ENCODE measurements at places on chromosomes 2 and 18. TPM values are rescaled to one million over a fixed set of nuclear protein-coding genes. Genes with fewer than 3 reads are reported as not detected.

DNA sequence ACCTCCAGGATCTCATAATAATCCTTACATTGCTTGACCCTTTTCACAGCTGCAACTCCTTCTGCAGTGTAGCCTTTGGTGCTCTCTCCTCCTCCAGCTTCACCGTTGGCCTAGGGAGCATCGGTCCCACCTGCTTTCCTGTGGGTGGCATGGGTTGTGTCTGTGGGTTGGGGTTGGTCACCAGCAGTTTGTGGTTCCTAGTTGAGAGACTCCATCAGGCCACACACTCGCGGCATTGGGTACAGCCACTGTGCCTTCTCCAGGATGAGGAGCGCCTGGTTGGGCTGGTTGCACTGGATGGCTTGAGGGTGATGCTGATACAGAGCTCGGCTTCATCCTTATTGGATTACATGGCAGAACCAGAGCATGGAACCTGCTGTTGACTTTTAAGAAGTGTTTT is 69.4 kb upstream of the SPRED2 start:
- no peak for DNase-seq

- DNase-seq: no peak
Observed at GRCh38 chr2:134324947-134325346, 71.1 kb downstream of the MGAT5 start.

GRCh38 chr18:25349131-25349925 is 2.6 kb downstream of the ZNF521 start:
- no peak for DNase-seq

GRCh38 chr2:68365087-68365486 is at the start of gene PLEK:
Gene PLEK (plus strand): TSS chr2:68365282. CDS start chr2:68365352, 70 bp downstream.
- no peak for DNase-seq

- no peak for DNase-seq
Observed at GRCh38 chr2:129192117-129192516, 787.3 kb upstream of the RAB6C start.

DNA sequence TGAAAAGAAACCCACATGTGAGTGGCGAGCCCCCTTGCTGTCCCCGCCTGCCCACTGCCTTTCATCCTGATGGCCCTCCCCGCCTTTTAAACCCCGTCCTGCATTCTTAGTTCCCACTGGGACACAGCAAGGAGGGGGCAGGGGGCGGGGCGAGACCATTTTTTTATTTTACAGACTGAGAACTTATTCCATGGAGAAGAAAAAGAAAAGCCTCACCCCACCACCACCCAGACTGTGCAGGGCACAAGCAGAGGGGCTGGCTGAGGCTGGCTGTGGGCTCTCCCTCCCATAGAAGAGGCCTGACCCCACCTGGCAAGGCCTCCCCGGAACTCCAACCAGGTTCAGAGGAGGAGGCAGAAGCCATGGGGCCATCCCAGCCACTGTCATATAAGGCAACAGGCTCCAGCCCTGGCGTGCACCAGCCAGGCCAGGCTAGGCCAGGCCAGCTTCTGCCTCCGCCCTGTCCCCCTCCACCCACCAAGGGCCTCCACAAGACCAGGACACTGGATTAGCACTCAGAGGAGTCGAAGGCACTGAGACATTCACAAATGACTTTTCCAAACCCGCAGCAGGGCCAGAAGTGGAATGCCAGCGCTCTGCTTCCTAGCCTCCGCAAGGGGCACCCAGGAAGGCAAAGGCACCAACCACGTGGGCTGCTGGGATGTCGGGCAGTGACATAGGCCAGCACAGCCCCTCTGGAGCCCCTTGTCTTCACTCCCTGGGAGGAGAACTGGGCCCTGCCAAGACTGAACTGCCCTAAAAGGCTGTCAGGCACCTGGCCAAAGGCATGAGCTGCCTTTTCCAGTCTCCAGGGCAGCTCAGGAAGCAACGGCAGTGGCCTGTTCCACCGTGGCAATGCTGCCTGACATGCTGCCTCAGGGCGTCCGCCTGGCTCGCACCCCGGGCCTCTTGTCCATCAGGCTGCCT is 37.5 kb upstream of the SEMA4C start:
- DNase-seq: peak; percentile 58

The HSBP1L1 gene
- 17.2 TPM for polyA plus RNA-seq

The MOGAT1 gene
- polyA plus RNA-seq: not detected

The GALNT14 gene
- 41.7 TPM for polyA plus RNA-seq

Data from renal cortex interstitium (tissue), 15 donors.